ENCODE measurements at places on chromosomes 2 and 18.

DNA sequence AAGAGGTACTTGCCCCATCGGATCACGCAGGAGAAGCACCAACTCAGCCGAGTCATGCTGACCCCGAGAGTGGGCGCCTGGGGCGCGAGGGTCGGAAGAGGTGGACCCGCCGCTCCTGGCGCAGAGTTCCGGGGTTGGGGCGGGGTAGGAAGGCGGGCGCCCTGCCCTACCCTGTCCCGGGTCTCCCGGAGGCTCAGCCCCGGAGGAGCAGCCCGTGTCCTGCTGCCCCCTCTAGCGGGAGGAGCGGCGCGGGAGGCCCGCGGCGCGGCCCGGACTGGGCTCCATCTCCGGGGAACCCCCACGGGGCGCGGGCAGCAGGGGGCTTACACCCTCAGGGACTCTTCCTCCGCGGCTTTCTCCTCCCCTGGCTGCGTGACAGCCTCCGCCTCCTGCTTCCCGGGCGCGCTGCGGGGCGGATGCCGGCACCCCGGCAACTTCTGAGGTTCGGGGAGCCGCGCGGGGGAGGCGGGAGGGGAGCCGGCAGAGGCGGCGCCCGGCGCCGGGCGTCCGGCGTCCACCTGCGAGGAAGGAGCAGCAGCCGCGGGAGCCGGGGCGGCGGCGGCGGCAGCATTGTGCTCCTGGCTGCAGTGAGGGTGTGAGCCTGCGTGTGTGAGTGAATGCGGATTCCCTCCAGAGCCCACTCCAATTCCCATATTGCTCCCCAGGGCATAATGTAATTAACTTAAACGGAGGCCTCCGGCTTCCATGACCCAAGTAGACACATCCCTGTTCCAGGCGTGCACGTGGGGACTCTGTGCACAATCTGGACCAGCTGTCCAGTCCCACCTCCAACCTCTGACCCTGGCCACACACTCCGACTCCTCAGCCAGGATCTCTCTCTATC, 7.6 kb upstream of the TNS1 start:
- peak; percentile 41 for DNase-seq

DNA sequence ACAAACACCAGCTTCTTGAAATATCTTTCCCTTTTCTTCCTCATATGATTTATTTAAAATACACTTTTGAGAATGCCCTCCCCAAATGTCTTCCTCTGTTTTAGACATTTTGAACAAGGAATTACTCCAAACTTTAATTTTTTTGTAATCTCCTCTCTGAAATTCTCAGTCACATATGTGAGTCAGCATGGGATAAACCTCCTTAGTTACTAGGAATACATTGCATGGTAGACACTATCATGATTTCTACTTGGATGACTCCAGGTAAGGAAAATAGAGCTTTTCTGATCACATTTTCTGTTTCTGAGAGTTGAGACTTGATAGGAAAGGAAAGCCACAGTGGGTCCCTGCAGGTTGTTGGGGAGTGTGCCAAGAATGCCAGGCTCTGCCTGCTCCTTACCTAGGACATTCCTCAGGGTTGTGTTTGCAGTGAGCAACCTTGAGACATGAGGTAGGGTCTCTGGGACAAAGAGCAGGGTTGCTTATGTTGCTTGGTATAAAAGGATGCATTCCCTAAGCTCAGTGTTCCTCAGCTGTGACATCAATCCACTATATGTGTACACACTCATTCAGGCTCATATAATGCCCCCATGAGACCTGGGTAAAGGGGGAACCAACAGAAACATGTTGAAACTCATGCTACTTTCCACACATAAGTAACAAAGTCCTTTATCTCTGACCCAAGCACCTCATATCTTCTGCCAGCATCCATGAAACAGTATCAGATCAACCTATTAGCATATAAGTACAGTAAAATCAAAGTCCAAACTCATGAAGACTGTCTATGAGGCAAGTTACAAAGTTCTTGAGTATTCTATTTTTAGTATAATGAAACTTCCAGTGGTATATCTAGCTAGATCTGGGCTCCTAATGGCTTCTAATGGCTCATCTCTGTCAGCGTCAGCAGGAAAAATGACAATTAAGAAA, 112.8 kb upstream of the SCN1A start:
- DNase-seq, result no peak

GRCh38 chr18:28062443-28062842, 114.5 kb downstream of the CDH2 start:
- no peak for DNase-seq

DNA sequence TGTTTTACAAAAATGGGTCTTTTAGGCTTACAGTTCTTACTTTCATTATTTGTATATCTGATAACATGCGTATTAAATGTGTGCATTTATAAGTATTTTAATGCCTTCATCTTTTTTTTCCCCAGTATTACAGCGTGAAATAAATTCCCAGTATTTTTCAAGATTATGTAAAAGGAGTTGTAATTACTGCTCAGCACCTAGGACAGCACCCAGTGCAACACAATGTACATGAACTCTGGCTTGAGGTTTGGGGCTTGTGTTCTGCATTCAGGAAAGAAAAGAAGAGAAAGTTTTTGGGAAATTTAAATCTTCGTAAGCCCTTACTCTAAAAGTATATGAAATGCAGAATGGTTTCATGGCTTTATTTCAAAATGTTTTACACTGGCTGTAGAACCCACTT, 16.7 kb downstream of the ZNF638 start:
- DNase-seq, result peak; percentile 49

DNA sequence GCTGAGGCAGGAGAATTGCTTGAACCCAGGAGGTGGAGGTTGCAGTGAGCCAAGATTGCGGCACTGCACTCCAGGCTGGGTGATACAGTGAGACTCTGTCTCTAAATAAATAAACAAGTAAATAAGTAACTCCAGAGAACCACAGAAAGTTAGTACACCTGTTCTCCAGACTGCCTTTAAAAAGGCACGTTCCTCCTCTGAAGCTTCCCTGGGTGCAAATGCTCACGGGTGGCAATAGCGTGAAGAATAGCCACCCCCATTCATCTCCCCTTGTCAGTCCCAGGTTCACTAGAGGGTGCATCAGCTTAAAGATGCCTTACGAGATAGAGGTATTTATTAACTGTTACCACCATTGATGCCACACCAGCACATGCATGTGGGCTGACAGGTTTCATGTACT, 64.3 kb upstream of the RTN4 start:
- DNase-seq, result no peak

GRCh38 chr18:73952296-73952946, 195.2 kb downstream of the FBXO15 start:
- no peak for DNase-seq

GRCh38 chr2:119160361-119160990, 1.9 kb upstream of the C1QL2 start:
- DNase-seq, result no peak

- DNase-seq, result no peak
Observed at GRCh38 chr2:199460846-199461710, 3.3 kb upstream of the SATB2 start.

GRCh38 chr18:9694952-9695495, 13.1 kb upstream of the RAB31 start:
- no peak for DNase-seq

Measured in ACHN (cell line).